ENCODE measurements at places on chromosomes 7 and 10.

DNA sequence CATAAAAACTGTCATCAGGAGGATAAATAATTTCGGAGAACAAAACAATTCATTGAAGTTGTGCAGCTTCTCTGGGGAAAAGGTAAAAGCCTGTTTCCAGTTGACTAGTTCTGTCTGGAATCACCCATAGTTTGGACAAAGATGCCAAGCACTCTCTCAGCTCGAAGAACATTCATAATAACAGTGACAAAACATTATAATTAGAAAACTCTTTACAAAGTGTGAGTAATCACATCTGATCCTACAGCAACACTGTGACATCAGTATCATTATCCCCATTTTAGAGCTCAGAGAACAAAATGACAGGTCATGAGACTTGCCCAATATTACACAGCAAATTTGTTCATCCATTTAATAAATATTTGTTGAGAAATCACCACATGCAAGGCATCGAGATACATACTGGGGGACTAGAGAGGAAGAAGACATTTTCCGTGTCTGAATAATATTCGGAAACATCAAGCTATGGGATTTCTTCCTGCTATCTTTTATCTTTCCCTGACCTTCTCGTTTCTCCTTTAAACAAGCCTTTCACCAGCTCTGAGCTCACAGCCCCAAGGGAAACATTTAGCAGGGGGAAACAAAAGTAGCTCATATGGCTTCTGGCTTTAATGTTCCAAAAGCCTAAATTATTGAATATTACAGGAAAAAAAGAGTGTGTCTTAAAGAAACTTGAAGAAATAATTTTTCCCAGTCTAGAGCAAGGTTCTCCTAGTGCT is 123.3 kb upstream of the GHITM start:
- DNase-seq, result no peak

DNA sequence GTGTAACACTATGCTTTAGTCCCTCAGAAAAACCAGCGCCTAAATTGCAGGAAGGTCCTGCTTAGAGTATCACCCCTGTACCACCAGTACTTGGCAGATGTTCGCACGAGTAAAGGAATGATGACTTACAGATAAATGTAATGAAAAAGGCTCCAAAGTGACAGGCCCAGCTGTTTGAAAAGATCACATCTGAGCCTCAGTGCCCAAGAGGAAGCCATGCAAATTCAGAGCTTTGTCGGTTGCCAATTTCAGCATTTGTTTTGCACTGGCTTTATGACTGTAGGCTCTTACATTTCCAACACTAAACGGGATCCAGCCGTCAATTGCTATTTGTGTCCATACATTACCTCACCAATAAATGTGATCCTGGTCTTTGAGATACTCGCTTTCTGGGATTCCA is 60.6 kb upstream of the GAD2 start:
- no peak for DNase-seq

- peak; percentile 45 for DNase-seq
Measured at GRCh38 chr10:89073719-89074118, 83.1 kb downstream of the FAS start.

DNA sequence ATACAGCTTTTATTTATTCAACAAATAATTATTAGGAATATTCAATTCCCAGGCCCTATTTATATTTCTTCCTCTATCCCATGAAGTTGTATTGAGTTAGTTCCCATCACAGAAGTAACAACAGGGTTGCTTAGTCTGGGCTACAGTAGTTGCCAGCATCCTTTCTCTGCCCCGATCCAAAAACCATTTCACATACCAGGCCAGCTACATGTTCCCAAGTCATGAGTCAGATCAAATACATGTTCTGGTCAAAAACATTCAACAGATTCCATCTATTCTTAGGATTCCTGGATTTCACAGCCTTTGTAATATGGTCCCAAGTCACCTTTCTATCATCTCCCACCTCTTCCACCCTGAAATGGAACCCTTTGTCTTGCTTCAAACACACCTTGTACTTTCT is 91.6 kb downstream of the RAB11FIP2 start:
- DNase-seq, result peak; percentile 59

DNA sequence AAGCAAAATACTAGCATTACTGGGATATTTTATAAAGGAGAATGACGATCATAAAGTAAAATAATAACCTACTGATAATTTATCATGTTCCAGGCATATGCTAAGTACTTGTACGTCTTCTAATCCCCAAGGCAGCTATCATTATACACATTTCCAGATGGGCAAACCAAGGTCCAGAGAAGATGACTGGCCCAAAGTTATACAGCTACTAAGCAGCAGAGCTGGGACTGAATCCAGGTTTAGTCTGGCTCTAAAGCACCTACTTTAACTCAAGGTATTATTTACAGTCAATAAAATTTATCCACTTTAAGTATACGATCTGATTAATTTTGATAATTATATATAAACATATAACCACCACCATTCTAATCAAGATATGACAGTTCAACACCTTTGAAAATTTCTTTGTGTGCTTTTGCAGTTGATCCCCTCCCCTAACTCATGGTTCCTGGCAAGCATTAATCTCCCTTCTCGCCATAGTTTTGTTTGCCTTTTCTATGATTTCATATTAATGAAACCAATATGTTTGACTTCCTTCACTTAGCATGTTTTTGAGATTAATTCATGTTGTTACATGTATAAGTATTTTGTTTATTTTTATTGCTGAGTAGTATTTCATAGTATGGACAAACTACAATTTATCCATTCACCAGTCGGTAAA is 126.7 kb downstream of the CPEB3 start:
- DNase-seq, result no peak

DNA sequence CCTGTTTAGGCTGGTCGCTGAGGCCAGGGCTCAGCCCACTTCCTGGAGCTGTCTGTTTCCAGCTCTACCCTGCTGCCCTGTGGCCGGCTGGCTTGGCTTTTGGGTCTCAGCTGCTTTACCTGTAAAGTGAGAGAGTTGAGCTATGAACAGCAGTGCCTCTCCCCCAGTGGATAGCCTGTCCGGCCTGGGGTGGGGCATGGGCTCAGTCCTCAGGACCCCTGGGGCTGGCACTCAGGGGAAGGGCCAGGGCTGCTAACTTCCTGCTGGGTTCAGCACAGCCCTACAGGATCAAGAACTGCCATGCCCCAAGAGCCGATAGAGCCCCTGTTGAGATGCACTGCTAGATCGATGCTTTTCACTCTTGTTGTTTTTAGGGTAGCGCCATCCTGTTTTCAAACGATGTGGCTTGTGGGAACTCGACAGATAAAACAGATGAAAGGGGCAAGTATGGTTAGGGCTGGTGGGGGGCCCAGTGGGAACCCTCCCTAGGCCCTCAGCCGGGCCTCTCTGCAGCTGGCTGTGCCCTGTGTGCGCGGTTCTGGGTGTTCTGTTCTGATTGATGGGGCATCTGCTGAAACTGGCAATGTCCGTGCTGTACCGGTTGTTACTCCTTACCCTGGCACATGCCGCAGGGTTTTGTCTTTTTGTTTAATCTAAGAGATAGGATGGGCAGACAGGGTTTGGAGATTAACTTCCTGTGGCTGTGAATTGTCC is 10.0 kb upstream of the SFRP5 start:
- no peak for DNase-seq

DNA sequence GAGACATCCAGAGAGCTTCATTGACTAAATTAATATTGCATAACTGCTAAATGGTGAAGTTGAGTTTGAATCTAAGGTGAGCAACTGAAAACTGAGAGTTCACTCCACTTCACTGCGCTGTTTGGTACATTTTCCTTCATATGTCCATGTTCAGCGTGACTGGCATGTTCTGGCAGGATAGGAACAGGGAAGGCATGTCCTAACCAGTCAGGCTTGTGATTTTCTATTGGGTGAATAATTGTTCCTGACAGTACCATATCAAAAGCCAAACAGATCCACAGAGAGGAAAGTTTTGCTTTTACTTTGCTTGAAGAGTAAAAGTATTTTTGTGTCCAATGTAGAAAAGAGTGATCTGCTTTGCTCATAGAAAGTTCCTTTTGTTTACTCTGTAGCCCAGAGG is 53.2 kb downstream of the WDFY4 start:
- DNase-seq, result no peak

DNA sequence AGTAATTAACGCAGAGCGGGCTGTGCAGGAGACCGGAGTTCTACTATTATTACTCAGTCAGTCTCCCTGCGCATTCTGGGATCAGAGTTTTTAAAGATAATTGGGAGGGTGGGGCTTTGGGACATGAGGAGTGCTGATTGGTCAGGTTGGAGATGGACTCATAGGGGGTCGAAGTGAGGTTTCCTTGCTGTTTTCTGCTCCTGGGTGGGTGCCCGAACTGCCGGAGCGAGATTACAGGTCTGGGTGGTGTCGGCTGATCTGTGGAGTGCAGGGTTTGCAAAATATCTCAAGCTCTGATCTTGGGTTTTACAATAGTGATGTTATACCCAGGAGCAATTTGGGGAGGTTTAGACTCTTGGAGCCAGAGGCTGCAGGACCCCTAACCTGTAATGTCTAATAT is 3.9 kb upstream of the LRRC27 start:
- DNase-seq, result no peak

GRCh38 chr7:144862612-144863319 is 26.9 kb upstream of the TPK1 start:
- DNase-seq, result no peak

DNA sequence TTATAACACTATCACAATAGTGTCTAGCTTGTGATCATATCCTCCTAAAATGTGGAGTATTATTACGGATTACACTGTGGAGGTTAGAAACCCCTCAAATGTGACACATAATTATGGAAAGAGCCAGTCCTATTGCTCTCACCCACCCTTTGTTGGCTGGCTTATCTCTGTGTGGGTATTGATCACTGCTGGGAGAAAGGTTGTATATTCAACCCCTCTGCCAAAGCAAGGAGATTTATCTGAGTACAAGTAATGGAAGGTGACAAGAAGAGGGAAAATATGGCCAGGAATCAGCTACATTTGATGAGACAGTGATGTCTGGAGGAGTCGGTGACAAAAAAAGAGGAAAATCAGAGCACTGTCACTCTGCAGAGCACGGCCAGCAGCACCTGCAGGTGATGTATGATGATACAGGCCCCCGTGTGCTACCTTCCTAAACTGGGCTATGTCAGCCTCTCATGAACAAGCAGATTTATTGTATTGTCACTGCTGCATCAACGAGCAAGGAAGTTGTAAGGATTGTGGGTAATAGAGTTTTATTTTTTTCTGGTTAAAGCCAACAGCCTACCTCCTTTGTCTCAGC is 235.3 kb downstream of the PHF14 start:
- DNase-seq, result no peak

Measured in fibroblast of skin of back (primary cell).